ENCODE measurements at places on chromosomes 2 and 18. TPM values are rescaled to one million over a fixed set of nuclear protein-coding genes. Genes with fewer than 3 reads are reported as not detected.

GRCh38 chr18:62555135-62555534, 32.3 kb downstream of the ZCCHC2 start:
- no peak for DNase-seq

DNA sequence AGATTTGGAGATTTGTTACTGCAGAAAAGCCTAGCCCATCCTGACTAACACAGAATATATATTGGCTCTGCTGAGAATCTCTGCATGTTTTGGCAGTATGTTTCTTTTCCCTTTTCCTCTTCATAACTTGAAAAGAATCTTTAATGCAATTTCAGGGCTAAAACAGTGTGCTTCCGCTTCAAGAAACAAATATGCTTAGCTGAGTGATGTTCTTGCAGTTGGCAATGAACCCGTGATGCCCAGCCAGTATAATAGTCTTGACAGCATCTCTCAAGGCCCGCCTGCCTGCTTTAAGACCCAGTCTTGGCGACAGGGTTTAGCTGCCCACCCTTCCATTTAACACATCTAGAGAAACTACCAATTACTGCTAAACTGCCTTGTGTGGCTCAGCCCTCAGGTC, 184.5 kb downstream of the INO80D start:
- no peak for DNase-seq

CROCC2 gene
- total RNA-seq, result 2.3 TPM

- DNase-seq, result no peak
Observed at GRCh38 chr2:191981706-191982105, 134.8 kb upstream of the CAVIN2 start.

DNA sequence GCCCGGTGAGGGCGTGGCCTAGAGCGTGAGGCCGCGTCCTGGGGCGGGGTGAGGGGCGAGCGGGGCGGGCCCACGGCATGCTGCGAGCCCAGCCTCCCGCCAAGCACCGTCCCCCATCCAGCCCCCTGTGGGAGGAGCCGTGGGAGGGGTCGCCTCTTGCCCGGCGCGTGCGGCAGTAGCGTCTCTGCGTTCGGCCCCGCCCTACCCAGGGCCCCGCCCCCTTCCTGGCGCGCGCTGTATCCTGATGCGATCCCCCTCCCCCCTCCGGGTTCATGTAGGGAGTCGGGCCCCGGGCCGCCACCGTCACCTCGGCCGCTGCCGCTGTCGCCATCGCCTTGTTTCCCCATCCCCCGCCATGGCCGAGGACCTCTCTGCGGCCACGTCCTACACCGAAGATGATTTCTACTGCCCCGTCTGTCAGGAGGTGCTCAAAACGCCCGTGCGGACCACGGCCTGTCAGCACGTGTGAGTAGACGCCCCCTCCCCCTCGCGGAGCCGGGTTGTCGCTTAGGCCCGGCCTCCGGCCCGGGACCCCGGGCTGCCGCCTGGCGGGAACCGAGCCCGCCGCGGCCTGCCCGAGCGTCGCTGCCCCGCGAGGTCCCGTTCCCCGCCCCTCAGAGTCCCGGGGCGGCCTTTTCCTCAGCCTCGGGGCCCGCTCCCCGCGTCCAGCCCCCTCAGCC, 888 bp downstream of the RNF138 start:
- DNase-seq, result peak; percentile 97

- no peak for DNase-seq
Observed at GRCh38 chr2:211512806-211513205, 956.4 kb downstream of the CPS1 start.
